ENCODE measurements at places on chromosomes 4 and X.

- DNase-seq = no peak
Measured at GRCh38 chrX:2486476-2487133, 14.2 kb downstream of the DHRSX start.

GRCh38 chr4:161949946-161950725 is 213.7 kb downstream of the FSTL5 start:
- no peak for DNase-seq

GRCh38 chrX:53398216-53398615 is 24.2 kb downstream of the SMC1A start:
- DNase-seq = no peak

- DNase-seq = no peak
Measured at GRCh38 chr4:124429746-124430250, 282.7 kb downstream of the ANKRD50 start.

GRCh38 chr4:128393101-128393704 is 105.6 kb upstream of the PGRMC2 start:
- DNase-seq = no peak

GRCh38 chr4:142347241-142347640 is 498.9 kb downstream of the INPP4B start:
- DNase-seq = no peak

- DNase-seq = no peak
Measured at GRCh38 chrX:29478336-29479069, 736.9 kb upstream of the MAGEB2 start.

DNA sequence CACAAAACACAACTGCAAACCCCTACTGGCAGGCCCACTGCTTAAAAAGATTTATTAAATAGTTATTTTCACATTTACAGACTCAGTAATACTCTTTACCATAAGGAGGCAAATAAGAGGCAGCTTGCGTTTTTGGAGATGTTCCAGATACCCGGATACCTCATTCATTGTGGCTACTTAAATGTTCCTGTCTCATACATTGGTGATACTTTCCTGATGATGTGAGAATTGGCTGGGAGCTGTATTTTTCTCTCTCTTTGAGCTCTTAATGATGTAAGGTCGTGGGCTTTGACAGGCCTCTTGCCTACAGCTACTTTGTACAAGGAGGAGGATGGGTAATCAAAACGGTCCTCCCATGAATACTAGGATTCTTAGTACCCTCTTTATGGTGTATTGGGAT is 101.5 kb downstream of the AKAP4 start:
- no peak for DNase-seq

GRCh38 chr4:173415885-173416653 is 17.2 kb upstream of the SCRG1 start:
- DNase-seq = peak; percentile 81

- no peak for DNase-seq
Measured at GRCh38 chrX:132022198-132022966, 720 bp upstream of the STK26 start.

GRCh38 chr4:120132935-120133334 is 66.3 kb upstream of the MAD2L1 start:
- DNase-seq = no peak

- no peak for DNase-seq
Measured at GRCh38 chr4:88352062-88352740, 26.5 kb upstream of the HERC6 start.

DNA sequence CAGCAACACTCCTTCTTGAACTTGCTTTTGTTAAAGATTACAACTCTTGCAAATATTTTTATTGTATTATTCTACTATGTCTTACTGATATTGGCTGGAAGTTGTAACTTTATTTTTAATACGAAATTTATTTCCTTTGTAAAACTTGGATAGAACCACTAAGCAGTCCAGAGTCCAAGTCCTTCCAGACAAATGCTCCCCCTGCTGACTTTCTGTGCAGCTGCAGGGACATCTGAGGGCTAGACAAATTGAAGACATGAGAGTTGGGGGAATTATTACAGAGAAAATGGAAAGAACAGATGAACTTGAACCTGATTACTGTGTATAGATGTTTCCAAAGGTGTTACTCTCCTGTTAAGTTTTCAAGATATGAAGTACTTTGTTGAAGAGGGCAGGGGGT is 238.8 kb downstream of the GRIA3 start:
- no peak for DNase-seq

DNA sequence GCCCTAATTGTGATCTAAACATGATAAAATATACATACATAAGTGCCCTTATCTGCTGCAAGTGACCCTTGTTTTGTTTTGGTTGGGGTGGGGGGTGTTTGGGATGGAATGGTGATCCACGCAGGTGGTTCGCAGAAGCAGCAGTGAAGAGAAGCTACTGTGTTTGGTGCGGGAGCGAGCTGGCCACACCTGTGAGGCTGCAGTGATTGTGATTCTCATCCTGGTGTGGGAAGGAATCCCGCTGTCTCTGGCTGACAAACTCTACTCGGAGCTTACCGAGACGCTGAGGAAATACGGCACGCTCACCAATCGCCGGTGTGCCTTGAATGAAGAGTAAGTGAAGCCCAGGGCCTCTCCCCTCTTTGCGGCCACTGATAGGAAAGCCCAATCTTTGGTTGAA is 96.8 kb downstream of the TET2 start:
- DNase-seq = no peak

DNA sequence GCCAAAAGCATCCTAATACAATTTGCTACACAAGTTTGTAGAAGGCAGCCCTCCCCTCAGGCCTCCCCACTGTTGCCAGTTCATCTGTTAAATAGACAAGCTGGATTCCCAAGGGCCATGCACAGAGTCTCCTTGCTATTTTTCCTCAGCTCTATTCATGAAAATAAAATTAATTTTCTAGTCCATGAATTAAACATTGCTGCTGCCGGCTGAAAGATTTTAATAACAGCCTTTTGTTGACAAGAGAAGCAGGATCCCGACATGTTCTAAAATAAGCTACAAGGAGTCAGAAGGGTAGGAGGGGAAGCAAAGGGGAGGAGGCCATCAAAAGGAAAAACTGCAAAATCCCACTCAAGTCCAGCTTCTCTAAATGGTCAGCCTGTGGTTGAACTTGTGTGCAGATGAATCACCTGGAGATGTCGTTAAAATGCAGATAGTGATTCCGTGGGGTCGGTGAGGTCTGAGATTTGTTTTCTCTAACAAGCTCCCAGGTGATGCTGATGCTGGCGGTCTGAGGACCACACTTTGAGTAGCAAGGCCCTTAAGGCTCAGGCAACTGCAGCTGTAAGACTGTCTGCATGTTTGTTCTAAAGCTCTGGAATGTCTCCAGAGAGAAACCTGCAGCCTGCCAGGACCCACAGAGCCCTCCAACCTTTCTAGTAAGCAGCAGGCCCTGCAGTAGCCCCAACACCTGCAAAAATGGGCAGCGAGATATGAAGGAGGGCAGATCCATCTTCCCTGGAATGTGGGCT is 9.4 kb downstream of the SCD5 start:
- DNase-seq = no peak

DNA sequence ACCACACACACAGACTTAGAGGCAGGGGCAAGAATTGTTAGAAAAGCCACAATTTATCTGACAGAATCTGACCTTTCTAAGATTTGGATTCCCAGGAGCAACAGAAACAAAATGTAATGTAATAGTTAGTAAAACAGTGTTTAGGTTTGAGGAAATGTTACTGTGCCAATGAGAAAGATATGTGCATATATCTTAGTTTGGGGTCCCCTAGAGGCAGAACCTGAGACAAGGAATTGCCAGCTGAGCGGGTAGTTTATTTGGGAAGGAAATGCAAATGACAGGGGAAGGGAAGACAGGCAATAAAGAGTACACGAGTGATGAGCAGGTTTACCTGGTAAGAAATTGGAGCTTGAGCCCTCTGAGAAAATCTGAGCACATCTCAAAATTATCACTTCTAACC is 31.3 kb upstream of the DDX53 start:
- DNase-seq = no peak

DNA sequence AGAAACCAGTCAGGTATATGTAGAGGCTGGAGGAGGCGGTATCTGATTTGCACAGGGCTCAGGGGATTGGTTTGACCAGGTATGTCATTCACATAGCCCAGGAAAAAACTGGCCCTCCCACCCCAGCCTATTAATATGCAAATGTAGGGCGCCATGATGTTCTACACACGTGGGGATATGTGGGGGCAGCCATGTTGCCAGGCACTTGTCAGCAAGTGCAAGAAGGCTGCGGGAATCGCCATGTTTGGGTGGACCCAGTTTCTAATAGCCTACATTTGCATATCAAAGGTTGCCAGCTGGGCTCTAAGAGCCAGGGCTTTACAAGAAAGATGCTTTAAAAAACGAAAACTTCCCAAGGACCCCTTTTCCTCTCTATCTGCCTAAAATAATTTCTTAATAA is 335.1 kb downstream of the SMARCA1 start:
- DNase-seq = no peak

DNA sequence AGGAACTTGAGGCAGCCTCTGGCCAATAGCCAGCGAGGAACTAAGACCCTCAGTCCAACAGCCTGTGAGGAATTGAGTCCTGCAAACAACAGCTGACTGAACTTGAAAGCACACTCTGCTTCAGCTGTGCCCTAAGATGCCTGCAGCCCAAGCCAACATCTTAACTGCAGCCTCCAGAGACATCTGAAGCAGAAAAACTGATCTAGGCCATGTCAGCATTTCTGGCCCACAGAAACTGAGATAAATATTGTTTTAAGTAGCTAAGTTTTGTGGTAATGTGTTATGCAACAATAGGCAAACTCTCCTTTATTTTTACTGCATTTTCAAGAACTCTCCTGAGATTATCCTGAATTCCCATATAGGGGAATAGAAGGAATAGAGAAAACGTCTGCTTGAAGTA is 24.4 kb upstream of the PIGA start:
- DNase-seq = no peak

DNA sequence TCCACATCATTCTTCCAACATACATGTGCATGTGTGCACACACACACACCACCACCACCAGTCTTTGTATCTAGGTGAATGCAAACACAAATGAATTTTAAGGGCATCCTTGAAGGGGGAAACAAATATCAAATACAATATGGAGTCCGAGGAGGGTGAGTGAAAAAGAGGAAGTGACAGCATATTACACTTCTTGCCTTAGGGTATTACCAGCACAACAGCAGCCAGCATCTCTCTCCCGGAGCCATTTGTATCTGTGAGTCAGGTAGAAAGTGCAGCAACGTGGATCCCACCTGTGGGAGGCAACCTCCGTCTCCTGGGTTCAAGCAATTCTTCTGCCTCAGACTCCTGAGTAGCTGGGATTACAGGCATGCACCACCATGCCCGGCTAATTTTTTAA is 483.2 kb downstream of the SMARCA1 start:
- no peak for DNase-seq

DNA sequence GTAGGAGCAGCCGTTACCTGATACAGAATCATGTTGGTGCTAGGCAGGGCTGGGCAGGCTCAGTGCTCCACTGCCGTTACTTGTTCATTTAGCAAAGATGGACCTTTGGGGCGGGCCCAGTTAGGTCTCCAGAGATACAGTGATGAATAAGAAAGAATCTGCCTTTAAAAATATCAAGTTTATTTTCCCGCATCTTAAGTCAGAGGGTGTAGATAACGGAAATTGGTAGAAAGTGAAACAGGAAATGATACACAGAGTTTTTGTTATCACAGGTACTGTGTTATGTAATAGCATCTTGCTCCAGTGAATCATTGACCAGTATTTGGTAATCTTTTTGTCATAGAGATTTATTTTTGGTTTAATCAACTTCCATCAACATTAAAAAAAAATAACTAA is 5.5 kb downstream of the TMEM131L start:
- no peak for DNase-seq

DNA sequence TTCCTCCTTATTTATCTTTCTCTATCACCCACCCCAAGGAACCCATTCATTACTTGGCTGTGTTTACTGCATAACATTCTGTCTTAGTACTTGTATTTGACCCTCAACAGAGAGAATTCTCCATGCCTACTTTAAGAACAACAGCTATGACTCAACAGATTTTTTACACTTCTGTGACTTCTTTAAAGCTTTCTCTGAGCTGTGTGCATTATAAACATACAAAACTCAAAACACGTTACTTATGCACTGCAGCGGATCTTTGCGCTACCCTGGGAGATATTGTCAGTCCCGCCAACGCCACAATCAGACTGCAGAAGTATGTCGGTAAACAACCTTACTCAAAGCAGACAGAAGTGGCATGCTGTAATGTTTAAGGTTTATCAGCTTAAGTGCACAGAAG is 35.1 kb downstream of the PRKX start:
- no peak for DNase-seq

GRCh38 chr4:166658585-166658984 is 575.7 kb downstream of the SPOCK3 start:
- no peak for DNase-seq

DNA sequence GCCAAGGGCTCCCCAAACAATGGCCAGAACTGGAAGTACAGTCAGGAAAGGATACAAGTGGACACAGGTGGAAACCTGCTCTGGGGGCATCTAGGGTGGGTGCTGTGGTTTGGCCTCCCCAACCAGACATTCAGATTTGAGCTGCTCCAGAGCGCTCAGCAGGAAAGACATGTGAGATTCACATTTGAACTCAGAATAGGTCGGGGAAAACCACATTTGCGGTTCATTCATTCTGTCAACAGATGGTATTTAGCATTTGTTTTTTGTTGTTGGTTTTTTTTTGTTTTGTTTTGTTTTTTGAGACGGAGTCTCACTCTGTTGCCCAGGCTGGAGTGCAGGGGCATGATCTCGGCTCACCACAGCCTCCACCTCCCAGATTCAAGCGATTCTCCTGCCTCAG is 44.0 kb downstream of the STEEP1 start:
- DNase-seq = no peak

- no peak for DNase-seq
Measured at GRCh38 chr4:110170861-110171260, 27.6 kb downstream of the ELOVL6 start.

DNA sequence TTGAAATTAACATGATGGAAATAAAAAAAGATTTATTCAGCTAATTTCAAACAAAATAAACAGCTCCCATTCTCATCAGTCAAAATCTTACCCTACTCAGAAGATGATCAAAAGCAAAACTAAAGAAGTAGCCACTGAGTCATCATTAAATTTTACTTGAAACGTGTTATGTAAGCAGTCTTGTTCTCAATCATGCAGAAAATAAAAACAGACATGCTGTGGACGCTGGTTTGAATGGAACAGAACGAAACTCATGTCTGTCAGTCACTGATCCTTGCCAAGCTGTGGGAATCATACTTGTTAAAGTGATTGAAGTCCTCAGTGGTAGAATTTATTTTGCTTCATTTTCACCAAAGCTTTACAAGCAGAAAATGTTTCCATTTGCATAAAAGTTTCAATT is 77.2 kb upstream of the TLR3 start:
- no peak for DNase-seq

- no peak for DNase-seq
Measured at GRCh38 chr4:92066485-92066884, 237.3 kb upstream of the GRID2 start.

- no peak for DNase-seq
Measured at GRCh38 chr4:176708771-176709311, 83.9 kb downstream of the VEGFC start.

GRCh38 chr4:99859618-99860017 is 34.6 kb downstream of the LAMTOR3 start:
- no peak for DNase-seq

DNA sequence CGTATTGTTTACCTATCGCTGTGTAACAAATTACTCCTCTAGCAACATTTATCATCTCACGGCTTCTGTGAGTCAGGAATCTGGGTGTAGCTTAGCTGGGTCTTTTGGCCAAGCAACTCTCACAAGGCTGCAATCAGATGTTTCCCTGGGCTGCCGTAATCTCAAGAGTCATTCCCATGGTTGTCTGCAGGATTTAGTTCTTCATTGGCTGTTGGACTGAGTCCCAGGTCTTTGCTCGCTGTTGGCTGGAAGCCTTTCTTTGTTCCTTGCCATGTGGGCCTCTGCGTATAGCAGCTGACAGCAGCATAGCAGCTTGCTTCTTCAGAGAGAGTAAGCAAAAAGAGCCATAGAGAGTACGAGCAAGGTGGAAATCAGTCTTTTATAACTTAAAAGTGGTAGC is 16.8 kb downstream of the POLR2B start:
- DNase-seq = peak; percentile 80

Data from tibial artery (tissue), 4 donors.